ENCODE measurements at places on chromosomes 6 and 20. TPM values are rescaled to one million over a fixed set of nuclear protein-coding genes. Genes with fewer than 3 reads are reported as not detected.
A peak's percentile ranks its signal among the peaks of the same experiment; 100 is the strongest.

RNF39 gene
- total RNA-seq = not detected

SMIM13 gene
- 9.6 TPM for total RNA-seq

OXT gene
- total RNA-seq = not detected

GPR63 gene
- total RNA-seq = under 0.01 TPM

GDAP1L1 gene
- total RNA-seq = not detected

CD93 gene
- 129 TPM for total RNA-seq

STK38 gene
- total RNA-seq = 9.5 TPM

MATN4 gene
- not detected for total RNA-seq

TREM2 gene
- not detected for total RNA-seq

GRCh38 chr20:651713-652614 lies 1.0 kb downstream of the SRXN1 start:
- DNase-seq = peak; percentile 25

- no peak for DNase-seq
Observed at GRCh38 chr6:161198176-161198575, 75.7 kb downstream of the AGPAT4 start.

DNA sequence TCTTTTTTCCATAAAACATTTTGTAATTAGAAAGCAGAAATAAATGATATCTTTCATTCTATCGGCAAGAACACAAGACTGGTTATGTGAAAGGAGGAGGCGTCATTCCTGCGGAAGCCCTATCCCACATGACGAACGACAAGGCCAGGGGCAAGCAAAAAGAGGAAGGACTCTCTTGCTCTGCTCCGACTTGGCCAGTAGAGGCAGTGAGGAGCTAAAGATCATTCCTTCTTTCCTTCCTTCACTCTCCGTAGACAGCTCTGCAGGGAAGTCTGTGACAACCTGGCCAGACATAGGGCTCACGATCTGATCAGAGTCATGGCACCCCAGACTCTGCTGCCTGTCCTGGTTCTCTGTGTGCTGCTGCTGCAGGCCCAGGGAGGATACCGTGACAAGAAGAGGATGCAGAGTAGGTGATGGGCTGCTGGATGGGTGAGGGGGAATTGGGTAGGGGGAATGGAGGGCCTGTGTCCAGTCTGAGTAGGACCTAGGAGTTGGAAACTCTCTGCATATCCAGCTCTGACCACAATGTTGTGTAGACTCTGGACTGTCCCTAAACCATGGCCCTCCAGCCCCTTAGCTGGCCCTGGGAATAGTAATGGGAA lies at the start of gene WFDC10A:
Gene WFDC10A (plus strand): TSS at position 244 of the 605 bp plus-strand sequence. CDS start 75 bp downstream, at position 319.
- DNase-seq = peak; percentile 58

GRCh38 chr6:45156075-45156474 lies 172.1 kb upstream of the RUNX2 start:
- DNase-seq = no peak

- DNase-seq = no peak
Observed at GRCh38 chr6:14134211-14134910, 16.8 kb downstream of the CD83 start.

DNA sequence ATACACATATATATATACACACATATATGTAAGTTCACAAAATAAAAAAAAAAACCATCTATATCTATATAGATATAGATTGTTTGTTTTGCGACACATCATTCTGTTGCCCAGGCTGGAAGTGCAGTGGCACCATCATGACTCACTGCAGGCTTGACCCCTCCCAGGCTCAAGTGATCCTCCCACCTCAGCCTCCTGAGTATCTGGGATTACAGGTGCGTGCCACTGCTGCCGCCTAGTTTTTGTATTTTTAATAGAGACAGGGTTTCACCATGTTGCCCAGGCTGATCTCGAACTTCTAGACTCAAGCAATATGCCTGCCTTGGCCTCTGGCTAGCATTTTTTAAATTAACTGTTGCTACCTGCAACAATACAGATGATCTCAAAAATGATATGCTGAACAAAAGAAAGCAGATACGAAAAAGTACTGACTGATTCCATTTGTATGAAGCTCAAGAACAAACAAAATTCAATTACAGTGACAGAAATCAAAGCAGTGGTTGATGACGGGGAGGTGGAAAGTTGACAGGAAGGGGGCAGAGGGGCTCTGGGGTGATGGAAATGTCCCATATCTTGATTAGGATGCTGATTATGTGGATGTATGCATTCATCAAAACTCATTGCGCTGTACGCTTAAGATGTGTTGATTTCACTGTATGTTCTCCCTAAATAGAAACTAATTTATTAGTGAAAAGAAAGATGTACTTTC lies 49.6 kb downstream of the ATXN1 start:
- DNase-seq = no peak

DNA sequence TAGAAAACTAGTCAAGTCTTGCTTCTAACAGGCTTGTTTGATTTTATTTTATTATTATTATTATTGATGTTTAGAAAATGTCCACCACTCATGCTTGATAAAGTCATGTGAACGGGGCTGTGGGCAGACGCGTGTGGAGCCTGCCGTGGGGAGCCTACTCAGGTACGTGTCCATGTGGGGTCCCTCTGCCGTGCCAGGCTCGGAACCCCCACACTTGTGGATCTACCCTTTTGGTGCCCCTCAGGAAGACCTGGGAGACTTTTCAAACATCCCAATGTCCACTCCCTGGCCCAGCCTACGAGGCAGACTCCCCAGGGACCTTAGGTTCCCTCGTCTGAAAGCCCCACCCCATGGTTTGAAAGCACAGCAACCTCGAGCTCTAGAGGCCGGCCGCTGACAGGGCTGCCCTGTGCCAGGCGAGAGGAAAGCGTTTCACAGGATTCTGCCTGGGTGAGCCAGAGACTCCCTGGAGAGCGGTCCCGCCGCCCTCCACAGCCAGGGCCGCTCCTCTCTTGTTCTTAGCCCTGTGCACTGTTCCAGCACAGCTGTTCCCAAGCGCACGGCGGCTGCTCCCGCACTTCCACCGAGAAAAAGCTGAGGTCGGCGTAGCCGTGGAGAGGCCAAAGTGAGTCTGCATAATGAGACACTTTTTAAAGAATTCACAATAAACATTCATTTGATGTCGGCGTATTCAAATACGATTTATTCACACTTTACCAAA lies 249.7 kb downstream of the TTLL2 start:
- DNase-seq = no peak

GRCh38 chr6:83594941-83595340 lies 82.6 kb downstream of the PRSS35 start:
- DNase-seq = no peak

DNA sequence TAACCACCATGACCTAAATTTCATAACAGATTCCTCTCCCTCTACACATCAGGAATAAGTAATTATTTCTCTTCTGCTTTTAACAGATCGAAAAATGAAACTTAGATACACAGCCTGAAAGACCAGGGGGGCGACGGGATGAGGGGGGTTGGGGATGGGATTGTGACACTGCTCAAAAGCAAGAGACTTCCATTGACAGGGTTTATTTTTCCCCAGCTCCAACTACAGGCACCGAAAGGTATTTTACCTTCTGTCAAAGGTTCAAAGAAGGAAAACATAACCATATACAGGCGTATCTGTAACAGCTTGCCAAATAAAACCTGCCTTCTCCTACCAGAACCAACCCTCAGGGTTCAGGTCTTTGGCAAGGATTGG lies 1.3 kb downstream of the EPHA7 start:
- DNase-seq = no peak

GRCh38 chr6:45791211-45792168 lies 224.2 kb downstream of the CLIC5 start:
- DNase-seq = no peak

DNA sequence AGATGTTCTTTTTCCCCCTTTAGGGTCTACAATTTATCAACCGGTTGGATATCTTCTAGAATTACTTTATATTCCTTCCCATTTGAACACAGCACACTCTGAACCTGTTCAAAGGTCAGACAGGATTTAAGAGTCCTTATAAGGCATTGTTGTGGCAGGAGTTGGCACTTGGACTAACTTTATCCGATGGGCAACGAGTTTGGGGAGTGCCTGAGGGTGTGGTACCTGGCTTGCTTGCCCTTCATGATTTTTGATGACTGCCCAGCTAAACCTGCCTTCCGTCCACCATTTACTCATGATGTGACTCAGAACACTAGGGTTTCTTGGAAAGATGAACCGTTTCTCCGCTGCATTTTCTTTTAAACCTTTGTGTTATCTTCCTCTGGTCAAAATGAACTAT lies 285.2 kb downstream of the FOXC1 start:
- no peak for DNase-seq

DNA sequence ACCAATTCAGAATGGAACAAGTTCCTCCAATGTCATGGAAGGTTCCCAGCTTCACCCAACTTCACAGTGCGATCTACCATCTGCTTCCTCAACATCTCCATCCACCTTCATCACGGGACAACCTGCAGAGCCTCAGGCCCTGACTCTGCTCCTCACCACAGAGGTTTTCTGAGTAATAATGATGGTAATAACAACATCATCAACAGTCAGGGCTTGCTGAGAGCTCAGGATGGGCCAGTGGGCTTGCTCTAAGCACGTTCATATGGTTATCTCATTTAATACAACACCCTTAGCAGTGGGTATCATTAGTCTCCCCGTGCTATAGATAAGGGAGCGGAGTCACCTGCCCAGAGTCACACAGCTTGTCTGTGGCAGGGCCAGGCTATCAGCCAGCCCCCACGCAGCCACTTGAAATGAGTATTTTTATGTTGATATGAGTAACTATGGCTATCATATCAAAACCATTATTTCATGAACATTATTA lies 38.6 kb downstream of the PREX1 start:
- no peak for DNase-seq
